CD4-positive, alpha-beta memory T cell (primary cell): ENCODE measurements at places on chromosomes 3 and 15. TPM values are rescaled to one million over a fixed set of nuclear protein-coding genes. Genes with fewer than 3 reads are reported as not detected.

DNA sequence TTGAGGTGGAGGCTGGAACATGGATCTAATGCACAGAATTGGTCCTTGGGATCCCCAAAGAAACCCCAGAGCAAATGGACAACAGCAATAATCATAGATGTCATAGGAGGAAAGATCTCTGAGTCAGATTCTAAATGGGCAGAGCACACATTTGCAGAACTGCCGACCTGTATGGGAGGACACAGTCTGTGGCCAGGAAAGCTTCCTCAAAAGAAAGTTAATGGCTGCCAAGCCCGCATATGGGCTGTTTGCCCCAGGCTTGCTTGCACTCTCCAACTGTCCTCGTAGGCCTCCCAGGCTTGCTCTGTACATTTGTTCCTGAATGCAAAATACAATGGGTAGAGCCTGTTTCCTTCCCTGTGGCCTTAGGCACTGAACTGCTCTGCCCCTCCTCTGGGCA, 102.0 kb upstream of the PLXNA1 start:
- H3K4me1 ChIP-seq = no peaks in the 10 kb centered on the region
- no peak overlapping the region for H3K4me3 ChIP-seq
- H3K27ac ChIP-seq = no peak overlapping the region
- H3K36me3 ChIP-seq = no peaks in the 10 kb centered on the region
- no peak for DNase-seq

DNA sequence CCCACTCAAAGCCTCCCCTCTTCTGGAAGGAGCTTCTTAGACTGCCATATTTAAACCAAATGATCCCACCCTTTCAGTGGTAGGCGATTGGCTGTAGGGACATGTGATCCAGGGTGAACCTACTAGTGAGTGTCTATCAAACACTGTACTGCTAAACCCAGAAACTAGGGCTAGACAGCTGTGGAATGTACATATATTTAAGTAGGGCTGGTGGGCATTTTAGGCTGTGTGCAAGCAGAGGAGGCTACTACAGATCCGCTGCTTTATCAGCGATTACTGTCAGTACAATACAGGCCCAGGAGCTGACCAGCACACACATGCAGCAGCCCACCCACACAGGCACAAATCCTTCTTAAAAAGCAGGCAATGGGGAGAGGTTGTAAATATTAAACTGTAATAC, 15.4 kb upstream of the LARP6 start:
- no peaks in the 10 kb centered on the region for H3K36me3 ChIP-seq
- DNase-seq = no peak
- H3K27me3 ChIP-seq = no peaks in the 10 kb centered on the region
- no peaks in the 10 kb centered on the region for H3K4me1 ChIP-seq

ABHD14A gene
- total RNA-seq = 23.7 TPM

GRCh38 chr3:27080258-27080525, 289.0 kb downstream of the NEK10 start:
- H3K27ac ChIP-seq = no peak overlapping the region
- H3K4me1 ChIP-seq = no peaks in the 10 kb centered on the region
- H3K27me3 ChIP-seq = no peaks in the 10 kb centered on the region
- no peaks in the 10 kb centered on the region for H3K36me3 ChIP-seq
- no peak overlapping the region for H3K4me3 ChIP-seq

DNA sequence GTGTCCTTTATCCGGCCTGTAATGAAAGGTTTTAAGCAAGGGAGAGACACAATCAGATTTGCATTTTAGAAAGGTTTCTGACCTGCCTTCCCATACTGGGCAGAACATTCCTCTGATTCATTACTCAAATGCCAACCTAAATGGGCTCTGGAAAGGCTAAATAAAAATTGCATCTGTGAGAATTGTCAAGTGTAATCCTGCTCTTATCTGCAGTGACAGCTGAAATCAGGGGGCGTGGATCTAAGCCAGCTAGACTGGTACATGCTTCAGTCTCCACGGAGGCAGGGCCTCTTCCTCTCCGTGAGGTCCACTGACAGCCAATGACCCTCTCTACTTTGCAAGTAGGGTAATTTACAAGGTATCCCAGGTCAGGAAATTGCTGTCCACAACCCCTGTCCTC, 32.5 kb upstream of the MINAR1 start:
- no peaks in the 10 kb centered on the region for H3K4me1 ChIP-seq
- H3K36me3 ChIP-seq = no peaks in the 10 kb centered on the region
- no peaks in the 10 kb centered on the region for H3K27me3 ChIP-seq
- H3K27ac ChIP-seq = no peak overlapping the region
- no peak overlapping the region for H3K4me3 ChIP-seq
- DNase-seq = no peak

RPUSD3 gene
- 67.6 TPM for total RNA-seq

STAB1 gene
- 13.9 TPM for total RNA-seq
